ENCODE measurements at places on chromosomes 11 and 22.
A peak's percentile ranks its signal among the peaks of the same experiment; 100 is the strongest.

DNA sequence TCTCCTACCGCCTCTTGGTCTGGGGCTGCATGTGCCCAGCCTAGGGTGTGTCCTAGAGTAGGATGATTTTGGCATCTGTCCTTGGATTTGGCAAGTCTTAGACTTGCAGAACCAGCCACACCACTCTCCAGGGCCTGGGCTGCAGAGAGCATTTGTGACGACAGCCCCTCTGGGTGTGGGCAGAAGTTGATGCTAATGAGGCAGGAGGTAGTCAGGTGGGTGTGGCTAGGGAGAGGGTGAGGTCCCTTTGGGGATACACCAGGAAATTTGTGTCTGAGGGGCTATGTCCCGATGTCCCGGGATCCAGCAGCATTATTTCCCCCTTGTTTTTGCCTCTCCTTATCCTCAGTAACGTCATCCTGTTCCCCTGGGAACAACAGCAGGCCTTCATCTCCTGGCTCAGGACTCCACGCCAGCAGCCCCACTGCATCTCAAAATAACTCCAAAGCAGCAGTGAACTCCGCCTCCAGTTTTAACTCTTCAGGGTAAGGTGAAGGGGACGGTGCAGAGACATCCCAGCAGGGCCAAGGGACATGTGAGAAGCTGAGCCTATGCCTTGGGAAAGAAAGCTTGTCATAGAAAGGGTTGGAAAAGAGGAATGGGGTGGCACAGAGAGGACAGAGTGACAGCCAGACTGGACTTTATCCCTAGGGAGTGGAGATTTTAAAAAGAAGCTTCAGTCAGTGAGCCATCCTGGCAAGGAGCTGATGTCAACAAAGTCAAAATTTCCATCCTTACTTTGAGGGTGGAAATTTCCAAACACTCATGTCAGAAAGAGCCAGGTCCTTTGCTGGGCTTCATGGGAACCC lies 8.0 kb upstream of the TLCD5 start:
- peak; percentile 68 for DNase-seq

DNA sequence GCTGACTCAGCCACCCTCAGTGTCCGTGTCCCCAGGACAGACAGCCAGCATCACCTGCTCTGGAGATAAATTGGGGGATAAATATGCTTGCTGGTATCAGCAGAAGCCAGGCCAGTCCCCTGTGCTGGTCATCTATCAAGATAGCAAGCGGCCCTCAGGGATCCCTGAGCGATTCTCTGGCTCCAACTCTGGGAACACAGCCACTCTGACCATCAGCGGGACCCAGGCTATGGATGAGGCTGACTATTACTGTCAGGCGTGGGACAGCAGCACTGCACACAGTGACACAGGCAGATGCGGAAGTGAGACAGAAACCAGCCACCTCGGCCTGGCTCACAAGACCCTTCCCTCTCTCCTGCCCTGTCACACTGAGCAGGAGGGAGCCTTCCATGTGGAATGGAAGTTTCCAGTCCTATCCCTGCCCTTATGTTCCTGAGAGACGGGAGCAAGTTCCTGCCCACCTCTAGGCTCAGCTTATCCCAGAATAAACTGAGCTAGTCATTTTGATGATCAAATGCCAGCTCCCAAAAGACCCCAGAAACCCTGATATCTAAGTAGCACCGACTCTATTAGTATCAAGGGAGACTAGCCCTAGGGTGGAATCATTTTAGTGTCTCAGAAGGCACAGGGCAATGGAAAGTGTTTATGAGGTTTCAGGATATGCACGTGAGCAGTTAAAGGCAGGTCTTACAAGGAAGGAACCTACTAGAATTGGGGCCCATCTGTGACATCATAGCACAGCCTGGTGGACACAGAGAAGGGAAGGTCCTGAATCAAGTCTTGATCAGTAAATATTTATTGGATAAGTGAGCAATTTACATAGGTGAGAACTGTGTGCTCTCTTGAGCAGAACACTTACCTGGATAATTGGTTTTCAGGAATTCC lies 6.3 kb upstream of the IGLL5 start:
- DNase-seq: no peak

GRCh38 chr11:129612447-129612961 lies 203.1 kb upstream of the TMEM45B start:
- no peak for DNase-seq

DNA sequence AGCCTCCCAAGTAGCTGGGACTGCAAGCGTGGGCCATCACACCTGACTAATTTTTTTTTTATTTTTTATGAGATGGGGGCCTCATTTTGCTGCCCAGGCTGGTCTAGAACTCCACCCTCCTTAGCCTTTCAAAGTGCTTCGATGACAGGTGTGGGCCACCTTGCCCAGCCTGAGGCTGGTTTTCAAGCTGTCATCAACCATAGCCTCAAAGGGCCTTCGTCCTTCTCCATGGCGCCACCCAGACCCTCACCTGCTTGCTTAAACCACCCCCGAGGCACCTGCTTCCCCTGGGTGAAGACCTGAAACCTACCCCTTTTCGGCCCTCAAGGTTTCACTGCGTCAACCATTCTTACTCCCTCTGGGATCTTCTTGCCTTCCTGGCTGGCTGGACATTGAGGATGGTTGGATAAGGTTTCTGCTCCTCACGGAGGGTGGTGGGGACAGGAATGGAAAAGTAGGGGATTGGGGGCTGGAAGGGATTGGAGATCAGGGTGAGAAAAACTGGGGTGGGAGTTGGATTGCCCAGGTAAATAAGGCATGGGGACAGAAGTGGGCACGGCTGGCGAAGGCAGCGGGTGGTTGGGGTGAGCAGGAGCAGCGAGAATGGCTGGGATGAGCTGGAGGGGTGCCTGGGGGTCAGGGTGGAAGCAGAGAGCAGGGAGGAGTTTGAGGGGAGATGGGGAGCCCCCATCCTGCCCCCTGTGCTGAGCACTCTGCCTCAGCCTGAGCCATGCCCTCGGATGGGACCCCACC lies 2.8 kb upstream of the ACR start:
- DNase-seq: peak; percentile 9

GRCh38 chr22:29831958-29832357 lies 6.1 kb downstream of the ASCC2 start:
- no peak for DNase-seq

- no peak for DNase-seq
These were observed 86.4 kb upstream of the PICALM start for GRCh38 chr11:86155200-86155844.

DNA sequence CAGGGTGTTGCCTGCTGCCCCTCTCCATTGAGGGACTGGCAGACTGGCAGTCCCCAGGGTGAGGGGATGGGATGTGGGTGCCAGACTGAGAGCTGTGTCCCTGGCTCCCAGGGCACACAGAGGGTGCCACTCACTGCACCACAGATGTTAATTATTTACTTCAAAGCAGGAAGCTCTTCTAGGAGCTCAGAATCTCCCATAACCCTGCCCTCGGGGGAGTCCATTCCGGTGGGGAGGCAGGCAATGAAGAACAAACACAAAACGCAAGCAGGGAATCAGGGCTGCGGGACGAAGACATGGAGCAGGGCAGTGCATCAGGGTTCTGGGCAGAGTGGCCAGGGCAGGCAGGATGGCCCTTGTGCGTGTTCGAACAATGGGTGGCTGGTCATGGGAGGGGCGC lies 24.4 kb upstream of the FLRT1 start:
- no peak for DNase-seq

DNA sequence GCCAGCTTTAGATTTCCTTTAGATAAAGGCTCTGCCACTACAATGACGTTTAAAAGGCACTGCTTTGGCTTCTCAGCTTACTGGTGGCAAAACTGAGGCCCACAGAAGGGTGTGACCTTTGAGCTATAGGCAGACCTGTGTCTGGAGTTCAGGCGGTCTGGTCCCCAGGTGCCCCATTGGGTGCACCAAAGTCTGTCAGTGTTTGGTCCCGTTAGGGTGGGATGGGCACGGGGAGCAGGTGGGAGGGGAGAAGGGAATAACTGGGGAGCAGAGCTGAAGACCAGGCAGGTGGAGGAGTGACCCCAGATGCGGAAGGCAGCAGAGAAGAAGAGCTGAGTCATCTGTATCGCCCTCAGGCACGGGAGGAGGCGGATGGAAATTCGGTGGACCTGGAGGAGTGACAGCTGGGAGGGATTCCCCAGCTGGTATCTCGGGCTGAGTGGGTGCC lies 45.3 kb upstream of the GCAT start:
- DNase-seq: no peak

DNA sequence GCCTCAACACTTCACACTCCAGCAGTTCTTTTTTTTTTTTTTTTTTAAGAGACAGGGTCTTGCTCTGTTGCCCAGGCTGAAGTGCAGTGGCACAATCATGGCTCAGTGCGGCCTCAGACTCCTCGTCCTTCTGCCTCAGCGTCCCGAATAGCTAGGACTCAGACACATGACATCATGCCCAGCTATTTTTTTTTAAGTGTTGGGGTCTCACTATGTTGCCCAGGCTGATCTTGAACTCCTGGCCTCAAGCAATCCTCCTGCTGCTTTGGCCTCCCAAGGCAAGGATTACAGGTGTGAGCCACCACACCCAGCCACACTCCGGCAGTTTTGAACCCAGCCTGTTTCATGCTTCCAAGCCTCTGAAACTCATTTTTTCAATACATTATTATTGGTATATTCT lies 3.7 kb downstream of the PPP2R1B start:
- DNase-seq: no peak

GRCh38 chr11:133545199-133545803 lies 13.0 kb upstream of the OPCML start:
- DNase-seq: no peak

- DNase-seq: peak; percentile 18
These were observed 2.2 kb downstream of the SUSD2 start for GRCh38 chr22:24183321-24184031.

GRCh38 chr11:75369560-75370255 lies 18.2 kb upstream of the ARRB1 start:
- no peak for DNase-seq

DNA sequence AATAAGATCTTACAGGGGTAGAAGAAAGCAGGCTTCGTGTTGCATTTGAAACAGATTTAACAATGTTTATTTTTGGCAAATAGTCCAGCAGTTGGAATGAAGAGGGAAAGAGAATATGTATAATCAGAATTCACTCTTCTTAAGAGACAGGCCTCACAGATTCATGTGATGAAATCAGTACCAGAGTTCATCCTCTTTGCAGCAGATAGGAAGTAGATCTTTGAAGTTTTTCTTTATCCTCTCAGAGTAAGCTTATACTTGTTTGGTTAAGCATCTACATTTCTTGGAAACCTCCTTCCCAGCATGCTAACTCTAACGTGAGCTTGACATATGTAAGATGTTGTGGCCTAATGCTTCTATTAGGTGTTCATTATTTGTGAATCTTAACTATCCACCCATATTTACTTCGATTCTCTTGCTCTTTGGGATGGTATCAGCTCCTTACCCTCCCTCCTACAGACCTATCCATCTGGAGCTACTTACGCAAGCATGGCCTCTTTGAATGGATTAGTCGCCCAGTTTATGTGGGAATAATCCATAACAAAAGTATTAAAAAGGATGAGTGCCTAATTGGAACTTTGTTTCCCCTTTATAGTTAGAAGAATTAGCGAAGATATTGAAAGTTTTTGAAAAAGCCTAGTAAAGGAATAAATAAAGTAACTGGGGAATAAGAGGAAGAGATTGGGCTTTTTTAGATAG lies 80.1 kb downstream of the PRMT3 start:
- DNase-seq: no peak

- no peak for DNase-seq
These were observed 147.6 kb downstream of the ME3 start for GRCh38 chr11:86524620-86525352.

DNA sequence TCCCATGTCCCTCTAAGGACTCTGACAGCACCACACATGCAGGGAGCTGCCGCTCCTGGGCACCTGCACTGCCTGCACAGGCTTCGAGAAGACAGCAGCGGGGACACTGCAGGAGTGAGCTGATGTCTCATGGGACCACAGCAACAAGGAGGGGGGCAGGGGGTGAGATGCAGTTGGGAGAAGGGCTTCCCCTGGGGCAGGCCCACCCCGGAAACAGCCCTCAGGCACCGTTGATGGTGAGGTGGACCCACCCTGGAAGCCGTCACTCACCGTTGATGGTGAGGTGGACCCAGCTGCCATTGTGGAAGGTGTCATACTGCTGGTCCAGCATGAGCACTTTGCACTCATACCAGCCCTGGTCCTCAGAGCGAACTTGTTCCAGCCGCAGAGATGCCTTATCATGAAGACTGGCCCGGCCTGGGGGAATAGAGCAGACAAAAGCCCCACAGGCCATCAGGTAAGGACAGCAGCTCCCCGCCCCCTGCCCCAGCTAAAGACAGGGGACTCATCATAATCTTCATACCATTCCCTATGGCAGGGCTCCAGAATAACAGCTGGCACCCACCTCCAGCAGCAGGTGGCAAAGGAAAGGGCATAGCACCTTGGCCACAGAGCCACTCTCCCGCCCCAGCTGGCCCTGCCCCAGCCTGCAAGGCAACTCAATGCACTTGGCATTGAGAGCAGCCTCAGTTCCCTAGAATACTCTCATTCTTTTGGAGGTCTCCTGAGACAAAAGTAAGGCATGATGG lies 12.6 kb downstream of the IGSF9B start:
- DNase-seq: no peak

DNA sequence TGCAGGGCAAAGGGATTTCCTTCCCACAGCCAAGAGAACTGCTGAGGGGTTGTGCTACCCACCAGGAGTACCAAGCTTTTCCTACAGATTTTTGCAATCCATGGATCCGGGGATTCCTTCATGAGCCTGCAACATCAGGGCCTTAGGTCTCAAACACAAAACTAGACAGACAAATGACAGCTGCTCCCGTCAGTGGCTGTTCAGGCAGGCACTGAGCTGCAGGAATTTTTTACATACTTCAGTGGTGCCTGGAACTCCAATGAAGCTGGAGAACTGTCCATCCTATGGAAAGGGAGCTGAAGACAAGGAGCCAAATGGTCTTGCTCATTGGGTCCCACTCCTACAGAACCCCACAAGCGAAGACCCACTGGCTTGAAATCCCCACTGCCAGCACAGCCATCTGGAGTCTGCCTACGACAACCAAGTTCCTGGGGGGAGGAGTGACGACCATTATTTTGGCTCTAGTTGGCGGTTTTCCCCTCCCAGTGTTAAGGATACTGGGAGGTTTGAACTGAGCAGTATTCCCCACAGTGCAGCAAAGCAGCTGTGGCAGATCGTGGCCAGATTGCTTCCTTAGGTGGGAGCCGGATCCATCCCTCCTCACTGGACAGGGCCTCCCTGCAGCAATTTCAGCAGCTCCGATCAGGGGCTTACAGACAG lies 157.7 kb upstream of the TMEM45B start:
- DNase-seq: no peak

All from left ventricle myocardium inferior (tissue), 1 donor.